Activated CD4-positive, alpha-beta T cell treated with anti-CD3 and anti-CD28 coated beads, Interleukin-2, amount 50 U/mL, for 48 hours (primary cell): ENCODE measurements at places on chromosomes 3 and 15.

GRCh38 chr3:113169891-113170452, 41.4 kb upstream of the BOC start:
- no peak for DNase-seq

GRCh38 chr15:62067448-62068044, 769 bp downstream of the C2CD4A start:
- peak; percentile 18 for DNase-seq

DNA sequence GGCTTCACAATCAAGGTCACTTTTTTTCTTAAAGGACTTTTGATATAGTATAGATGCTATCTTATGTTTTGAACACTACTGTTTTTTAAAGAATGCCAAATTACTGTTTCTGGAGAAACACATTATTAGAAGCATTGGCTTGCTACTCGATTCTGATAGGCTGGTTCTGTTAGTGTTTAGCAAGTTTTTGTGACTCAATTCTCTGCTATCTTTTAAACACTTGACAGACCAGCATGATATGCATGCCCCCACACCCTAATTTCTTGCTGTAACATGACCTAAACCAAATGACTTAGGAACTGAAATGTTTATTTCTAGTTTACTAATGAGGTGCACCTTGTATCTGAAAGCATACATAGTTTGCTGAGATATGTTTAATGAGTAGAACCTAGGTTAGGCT, 5.5 kb upstream of the IL20RB start:
- no peak for DNase-seq

- no peak for DNase-seq
These were observed 96.3 kb downstream of the STT3B start for GRCh38 chr3:31629054-31629453.

- DNase-seq = no peak
These were observed 85.2 kb upstream of the OXTR start for GRCh38 chr3:8854656-8855055.

DNA sequence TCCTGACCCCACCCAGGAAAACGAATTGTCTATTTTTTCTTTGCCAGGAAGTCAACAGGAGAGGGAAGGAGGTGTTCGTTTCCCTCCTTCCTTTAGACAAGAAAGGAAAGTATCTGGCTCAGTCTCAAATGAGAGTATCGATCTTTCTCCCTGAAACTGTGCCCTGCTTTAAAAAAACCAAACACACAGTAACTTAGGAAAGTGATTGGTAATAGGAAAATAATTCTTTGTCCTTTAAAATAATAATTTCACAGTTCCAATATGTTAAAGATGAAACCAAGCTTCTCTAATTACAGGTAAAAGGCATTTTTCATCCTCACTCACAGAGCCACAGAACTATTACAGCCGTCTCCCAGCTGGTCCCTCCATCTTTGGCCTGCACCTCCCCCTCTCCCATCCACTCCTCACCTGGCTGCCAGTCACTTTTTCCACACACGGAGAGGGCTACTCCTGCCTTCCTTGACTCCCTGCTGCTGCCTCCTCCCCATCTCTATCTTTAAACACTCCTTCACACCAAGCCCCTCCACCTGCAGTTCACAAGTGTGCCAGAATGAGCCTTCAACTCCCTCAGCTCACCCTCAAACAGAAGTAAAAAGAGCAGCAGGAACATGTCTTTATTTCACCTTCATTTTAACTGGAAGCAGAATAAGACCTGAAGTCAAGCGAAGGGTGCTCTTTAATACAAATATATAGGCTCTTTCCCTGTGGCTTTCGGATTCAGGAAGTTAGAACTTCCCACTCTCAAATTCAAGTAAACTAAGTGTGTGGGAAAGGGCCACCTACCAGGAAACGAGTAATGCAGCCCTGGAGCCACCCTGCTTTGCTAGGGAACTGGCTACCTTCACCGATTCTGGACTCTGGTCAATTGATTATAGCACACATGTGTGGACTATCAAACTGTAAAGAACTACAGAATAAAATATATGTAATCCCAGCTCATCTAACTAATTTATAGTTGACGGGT, 116.4 kb downstream of the SENP2 start:
- DNase-seq = no peak

DNA sequence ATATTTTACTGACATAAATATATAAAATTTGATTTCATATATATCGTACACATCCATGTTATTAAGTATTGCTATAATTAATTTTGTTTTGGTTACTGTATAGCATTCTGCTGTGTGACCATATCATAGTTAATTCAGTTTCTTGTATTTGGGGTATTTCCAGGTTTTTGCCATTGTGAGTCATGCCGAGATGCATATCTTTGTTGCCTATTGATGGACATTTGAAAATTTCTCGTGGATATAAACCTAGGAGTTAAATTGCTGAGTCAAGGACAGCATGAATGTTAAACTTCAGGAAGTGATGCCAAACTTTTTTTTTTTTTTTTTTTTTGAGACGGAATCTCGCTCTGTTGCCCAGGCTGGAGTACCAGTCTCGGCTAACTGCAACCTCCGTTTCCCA, 33.7 kb upstream of the GPR171 start:
- DNase-seq = no peak

DNA sequence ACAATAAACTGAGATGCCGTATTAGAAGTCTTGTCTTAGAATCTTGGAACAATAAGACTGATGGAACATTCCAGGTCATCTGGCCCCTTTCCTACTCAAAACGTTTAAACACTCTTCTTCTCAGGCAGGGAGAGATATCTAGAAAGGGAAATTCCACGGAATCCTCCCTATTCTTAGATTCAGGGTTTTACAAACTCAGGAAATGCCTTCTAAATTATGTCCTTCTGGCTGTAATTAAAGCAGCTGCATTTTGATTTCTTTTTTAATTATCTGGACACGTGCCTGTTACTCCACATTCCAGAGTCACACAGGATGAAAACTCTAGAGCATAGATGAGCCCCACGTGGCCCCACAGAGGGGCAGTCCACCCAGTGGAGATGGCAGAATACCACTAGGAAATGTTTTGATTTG, 41.5 kb upstream of the MTMR10 start:
- no peak for DNase-seq

- DNase-seq = no peak
These were observed 161.3 kb downstream of the ABHD5 start for GRCh38 chr3:43852066-43852465.

DNA sequence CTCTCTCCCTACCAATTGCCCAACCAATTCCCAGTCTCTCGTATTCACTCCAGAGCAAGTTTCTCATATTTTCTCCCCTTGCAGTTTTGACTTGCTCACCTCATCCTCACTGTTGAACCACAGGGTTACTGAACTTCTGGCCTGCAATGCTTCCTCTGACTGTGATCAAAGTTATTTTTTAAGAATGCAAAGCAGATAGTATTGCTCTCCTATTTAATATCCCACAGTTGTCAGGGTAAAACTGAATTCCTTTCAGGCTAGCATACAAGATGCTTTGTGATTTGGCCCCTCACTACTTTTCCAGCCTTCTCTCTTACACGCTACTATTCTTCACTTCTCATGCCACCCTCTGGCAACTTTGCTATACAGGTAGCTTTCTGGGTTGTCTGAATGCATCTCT, 80.9 kb downstream of the LRRFIP2 start:
- no peak for DNase-seq

DNA sequence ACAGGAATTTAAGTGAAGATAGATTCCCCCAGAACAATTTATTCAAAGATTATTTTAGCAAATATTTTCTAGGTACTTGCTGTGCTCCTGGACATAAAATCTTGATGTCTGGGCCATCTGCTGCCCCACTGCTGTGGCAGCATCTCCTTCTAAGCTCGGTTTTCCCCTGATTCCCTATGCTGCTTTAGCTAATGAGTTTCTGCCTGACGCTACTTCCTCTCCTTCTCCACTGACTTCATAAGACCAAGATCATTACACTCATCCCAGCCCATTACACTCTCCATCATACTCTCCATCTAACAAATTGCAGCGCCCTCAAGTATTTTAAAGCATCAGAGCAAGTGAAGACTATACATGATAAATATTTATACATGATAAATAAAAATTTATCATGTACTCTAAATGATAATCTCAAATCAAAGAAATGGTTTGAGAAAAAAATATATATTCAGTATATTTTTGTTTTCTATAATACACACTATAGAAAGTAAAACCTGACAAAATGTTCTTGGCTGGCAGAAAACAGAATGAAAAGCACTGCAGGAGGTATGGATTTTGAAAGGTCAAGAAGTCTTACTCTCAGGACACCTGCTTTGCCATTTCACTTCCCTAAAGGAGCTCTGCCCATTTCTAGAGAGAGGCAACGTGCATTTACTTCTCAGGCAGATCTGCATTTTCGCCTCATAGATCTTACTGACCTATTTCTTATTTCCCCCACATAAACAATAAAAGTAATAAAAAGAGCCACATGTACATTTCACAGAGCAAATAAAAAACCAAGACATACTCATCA, 232.0 kb downstream of the KCNMB2 start:
- no peak for DNase-seq

GRCh38 chr3:113533534-113533892, 1.2 kb downstream of the SIDT1 start:
- no peak for DNase-seq

DNA sequence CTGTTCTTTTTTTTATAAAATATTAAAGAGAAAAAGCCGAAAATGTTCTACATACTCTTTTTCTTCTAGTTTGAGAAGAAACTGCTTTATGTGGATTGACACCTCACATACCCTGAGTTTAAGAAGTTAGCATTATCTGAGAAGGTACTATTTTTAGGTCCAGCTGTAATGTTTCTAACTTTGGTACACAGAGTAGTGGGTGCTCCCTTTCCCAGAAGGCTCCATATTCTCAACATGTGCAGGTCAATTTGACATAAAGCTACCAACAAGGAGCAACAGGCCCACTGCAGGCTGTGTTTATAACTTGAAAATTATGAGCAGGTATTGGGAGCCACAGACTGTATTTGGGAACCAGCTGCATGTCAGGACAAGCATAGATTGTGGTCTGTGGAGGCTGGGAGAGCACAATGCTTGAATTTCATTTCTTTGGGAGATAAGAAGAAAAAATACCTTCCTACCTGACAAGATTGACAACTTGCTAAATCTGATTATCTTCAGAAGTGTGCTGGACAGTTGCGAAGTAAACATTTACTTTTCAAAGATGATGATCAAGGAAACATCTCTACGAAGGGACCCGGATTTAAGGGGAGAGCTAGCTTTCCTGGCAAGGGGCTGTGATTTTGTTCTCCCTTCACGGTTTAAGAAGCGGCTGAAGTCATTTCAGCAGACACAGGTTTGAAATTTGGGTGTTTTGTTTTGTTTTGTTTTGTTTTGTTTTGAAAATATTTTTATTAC, 57.2 kb downstream of the PPP2R3A start:
- no peak for DNase-seq

DNA sequence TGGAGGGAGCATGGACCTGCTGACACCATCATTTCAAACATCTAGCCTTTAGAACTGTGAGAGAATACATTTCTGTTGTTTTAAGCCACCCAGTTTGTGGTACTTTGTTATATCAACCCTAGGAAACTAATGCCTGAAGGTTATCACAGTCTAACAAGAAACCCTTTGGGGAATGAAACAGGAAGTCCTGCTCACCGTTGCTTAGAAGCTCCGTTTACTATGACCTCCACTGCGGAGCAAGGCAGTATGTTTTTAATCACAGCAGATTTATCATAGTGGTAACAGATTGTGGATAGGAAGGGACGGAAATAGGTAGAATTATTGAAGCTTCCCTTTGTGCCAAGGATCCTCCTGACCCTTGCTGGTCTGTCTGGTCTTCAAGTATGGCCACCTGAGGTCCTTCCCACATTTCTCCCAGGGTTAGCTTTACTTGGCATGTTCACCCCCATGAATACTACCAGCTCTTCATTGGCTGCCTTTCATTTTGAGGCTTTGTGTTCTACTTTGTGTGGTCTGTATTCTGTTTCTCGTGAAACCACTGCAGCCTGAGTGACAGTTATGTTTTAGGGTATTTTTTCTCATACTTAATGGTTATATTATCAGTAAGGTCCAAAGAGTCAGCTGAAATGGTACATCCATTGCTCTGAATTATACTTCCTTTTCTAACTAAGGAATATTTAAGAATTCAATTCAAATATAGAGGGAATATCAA, 201.6 kb downstream of the CHST2 start:
- no peak for DNase-seq

DNA sequence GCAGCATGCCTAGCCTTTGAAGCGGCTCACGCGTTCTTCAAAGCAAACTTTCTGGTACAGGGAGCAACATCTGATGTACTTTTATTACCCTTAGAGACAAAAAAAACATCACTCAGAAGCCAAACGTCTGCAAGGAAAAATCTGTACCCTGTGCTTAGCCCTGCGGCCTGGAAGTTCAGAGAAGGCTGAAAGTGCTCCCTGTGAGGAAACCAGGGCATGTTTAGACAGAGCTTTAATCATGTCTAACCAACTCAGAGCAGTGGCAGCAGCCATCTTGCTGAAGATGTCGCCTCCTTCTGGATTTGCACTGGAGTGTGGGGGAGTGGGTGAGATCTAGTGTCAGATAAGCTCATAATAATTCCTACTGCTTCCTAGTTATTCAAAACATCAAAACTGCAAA, 170.4 kb downstream of the P3H2 start:
- DNase-seq = no peak

DNA sequence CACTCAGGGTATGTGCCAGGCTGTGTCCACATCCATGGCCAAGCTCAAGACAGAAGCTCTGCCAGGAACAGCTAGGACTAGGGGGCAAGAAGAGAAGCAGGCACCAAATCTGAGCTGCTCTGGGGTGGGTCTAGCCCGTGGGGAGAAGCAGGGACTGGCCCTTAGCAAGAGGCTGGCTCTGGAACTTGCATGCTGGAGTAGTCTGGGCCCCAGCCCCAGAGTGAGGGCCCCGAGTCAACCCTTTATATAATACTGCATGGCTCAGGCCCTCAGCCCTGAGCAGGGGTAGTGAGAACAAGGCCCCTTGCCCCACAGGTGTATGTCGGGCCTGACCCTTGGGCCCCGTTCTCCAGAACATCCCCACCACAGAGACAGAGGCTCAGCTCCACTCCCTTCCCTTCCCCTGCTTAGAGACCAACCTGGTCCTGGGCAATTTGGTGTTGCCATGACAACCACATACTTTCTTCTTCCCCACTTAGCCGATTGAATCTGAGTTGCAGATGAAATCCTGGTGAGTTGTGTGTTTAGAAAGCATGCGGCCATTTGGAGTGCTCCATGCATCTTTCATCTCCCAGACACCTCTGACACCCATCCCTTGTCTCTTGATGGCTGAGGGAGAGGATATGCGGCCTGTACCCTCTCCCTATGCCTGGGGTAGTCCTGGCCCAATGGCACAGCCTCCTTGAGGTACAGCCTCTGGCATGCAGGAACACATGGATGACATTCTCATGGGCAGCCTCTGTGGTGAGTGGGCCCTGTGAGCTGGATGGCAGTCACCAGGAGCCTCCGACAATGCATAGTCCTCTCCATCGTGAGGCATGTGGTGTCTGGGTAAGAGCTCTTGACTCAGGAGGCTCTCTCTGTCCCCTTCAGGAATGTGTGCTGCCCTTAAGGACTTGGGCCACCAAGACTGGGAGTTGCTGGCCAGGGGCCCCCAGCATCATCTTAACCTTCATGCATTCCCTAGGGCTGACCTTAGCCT, 29.2 kb upstream of the SFMBT1 start:
- no peak for DNase-seq

DNA sequence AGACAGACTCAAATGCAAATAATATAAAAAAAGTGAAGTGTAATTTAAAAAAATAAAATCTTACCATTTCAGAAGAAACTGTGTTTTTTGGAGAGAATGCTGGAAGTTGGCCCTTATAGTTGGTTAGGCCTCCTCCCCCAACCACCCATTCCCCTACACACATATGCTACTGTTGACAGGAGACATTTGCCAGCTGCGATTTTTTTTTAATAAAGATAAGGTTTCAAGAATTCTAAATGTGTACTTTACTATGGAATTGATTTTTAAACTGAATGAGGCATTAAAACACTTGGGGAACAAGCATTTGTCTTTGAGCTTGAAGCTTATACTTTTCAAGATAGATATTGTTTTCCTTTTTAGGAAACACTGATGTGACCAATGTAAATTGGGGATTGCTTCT, 4.4 kb upstream of the SSR3 start:
- DNase-seq = no peak
